ENCODE measurements at places on chromosomes 16 and 17. TPM values are rescaled to one million over a fixed set of nuclear protein-coding genes. Genes with fewer than 3 reads are reported as not detected.

Gene TAC4
- total RNA-seq: not detected

Gene RNF157
- total RNA-seq: 8.6 TPM

Gene SEZ6
- not detected for total RNA-seq

Gene NOL3
- 9.3 TPM for total RNA-seq

Gene PPY
- total RNA-seq: not detected

Gene ARL5C
- not detected for total RNA-seq

Gene HLF
- 0.60 TPM for total RNA-seq

Gene MYH11
- 8.1 TPM for total RNA-seq

Gene P2RX5
- 0.36 TPM for total RNA-seq

Gene TP53TG3B
- not detected for total RNA-seq

Gene CES5A
- not detected for total RNA-seq

Gene SLC6A4
- total RNA-seq: 3.8 TPM

Gene C16orf54
- not detected for total RNA-seq

Gene CLDN6
- 297 TPM for total RNA-seq
